Globus pallidus (tissue), 1 donor: ENCODE measurements at places on chromosomes 3 and 15.
A peak's percentile ranks its signal among the peaks of the same experiment; 100 is the strongest.

GRCh38 chr3:36032180-36033047, 347.9 kb upstream of the STAC start:
- DNase-seq: no peak

- DNase-seq: no peak
Measured at GRCh38 chr3:172513488-172513887, 9.7 kb downstream of the TNFSF10 start.

DNA sequence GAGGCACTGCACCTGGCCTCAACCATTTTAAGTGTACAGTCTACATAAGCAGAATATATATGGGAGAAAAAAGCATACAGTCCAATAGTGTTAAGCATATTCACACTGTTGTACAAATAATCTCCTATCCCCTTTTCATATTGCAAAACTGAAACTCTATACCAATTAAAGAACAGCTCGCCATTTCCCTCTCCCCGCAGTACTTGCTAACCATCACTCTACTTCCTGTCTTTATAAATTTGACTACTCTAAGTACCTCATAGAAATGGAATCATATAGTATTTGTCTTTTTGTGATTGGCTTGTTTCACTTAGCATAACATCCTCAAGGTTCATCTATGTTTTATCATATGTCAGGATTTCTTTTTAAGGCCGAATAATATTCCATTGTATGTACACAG, 21.6 kb upstream of the TASOR start:
- no peak for DNase-seq

GRCh38 chr15:101264911-101265641, 12.2 kb downstream of the SELENOS start:
- no peak for DNase-seq

- peak; percentile 81 for DNase-seq
Measured at GRCh38 chr3:167406876-167407492, 26.9 kb upstream of the ZBBX start.

DNA sequence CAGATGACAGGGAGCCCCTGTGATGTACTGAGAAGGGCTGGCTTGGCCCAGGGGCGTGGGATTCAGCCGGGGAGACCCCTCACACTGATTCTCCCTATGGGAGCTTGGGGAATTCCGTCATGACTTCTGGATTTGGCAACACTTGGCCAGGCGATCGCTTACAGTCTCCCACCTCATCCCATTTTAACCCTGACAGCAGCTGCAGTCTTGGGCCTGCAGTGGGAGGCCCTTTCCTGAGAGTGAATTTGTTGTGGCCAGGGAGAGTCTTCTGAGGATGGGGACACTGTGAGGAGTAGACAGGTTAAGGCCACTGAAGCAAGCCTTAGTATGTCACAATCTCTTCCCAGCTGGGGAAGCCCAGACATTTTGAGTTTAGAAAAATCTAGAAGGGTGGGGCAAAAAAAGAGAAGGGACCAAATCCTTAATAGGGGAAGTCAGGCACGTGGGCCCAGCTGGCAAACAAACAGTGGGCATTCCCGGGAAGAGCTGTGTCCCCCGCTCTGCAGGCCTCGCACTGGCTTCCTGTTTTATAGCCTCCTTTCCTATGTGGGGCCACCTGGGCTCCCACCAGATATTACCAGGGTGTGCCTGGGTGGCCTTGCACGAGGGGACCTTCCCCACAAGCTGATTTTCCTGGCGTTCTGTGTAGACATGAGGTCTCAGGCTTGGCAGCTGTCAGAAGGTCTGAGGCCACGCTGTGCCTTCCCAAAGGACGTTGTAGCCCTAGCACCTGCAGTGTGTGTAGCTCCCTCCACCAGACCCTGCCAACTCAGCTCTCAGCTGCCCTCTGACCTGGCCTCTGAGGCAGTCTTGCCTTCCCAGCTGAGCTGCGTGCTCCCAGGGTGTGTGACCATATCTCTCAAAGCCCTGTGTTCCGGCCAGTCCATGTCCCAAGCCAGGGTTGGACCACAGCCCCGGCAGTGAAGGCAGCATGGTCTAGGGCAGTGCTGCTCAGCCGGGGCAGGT, 64.5 kb downstream of the FEM1B start:
- DNase-seq: no peak

DNA sequence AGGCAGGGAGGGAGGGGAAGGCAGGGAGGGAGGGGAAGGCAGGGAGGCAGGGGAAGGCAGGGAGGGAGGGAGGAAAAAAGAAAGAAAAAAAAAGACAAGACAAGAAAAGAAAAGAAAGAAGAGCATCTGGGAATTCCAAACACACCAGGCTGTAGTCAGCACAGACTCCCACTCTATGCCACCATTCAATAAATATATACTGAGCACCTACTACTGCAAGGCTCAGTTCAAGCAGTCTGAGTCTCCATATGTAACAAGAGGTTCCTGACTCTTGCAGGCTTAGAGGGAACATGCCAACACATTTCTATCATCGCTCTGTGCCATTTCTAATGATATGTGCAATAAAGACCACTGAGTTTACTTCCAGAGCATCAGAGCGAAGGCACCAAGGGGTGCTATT, 47.7 kb downstream of the ANXA2 start:
- DNase-seq: no peak

GRCh38 chr15:90883976-90884718, at the start of gene FES:
Gene FES (plus strand): TSS chr15:90884504. CDS start chr15:90885046, 542 bp downstream.
- no peak for DNase-seq

- DNase-seq: no peak
Measured at GRCh38 chr3:108182339-108182738, 39.9 kb downstream of the IFT57 start.

DNA sequence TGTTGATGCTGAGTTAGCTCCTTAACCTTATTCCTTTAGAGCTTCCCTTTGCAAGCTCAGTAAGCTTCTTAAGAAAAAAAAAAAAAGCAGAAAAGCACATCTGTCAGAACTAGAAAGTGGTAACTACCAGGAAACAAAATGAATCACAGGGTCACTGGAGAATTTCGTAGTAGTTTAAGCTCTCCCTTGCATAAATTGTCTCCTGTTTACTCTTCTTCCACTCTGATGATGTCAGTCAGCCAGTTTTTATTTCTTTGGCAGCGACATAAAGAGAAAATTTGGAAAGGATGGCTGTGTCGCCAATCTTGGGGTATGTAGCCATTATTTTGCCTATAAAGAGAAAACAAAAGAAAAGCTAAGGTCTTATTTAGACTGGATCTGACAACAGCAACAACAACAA, 3.2 kb upstream of the GABRR3 start:
- no peak for DNase-seq

- DNase-seq: no peak
Measured at GRCh38 chr3:5278666-5279065, 91.2 kb downstream of the EDEM1 start.

DNA sequence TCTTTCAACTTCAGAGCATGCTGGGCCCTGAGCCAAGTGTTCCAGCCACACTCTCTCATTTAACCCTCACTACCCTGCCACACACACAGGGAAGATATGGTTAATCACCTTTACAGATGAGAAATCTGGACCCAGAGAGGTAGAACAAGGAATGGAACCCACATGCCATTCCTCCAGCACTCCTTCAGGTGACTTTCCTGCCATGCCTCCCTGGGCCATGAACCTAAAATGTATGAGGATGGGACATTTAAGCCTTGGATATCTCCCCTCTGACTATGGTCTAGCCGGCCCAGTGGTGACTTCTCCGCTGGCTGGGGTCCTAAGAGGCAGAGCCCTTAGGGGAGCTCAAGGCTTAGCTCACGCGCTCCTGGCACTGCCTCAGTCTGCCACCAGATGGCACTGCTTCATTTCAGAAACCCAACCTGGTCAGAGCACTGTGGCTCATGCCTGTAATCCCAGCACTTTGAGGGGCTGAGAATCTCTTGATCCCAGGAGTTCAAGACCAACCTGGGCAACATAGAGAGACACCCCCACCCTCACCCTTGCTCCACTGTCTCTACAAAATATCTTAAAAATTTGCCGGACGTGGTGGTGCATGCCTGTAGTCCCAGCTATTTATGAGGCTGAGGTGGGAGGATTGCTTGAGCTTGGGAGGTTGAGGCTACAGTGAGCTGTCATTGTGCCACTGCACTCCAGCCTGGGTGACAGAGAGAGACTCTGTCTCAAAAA, 2.2 kb upstream of the DCAF1 start:
- DNase-seq: peak; percentile 77

DNA sequence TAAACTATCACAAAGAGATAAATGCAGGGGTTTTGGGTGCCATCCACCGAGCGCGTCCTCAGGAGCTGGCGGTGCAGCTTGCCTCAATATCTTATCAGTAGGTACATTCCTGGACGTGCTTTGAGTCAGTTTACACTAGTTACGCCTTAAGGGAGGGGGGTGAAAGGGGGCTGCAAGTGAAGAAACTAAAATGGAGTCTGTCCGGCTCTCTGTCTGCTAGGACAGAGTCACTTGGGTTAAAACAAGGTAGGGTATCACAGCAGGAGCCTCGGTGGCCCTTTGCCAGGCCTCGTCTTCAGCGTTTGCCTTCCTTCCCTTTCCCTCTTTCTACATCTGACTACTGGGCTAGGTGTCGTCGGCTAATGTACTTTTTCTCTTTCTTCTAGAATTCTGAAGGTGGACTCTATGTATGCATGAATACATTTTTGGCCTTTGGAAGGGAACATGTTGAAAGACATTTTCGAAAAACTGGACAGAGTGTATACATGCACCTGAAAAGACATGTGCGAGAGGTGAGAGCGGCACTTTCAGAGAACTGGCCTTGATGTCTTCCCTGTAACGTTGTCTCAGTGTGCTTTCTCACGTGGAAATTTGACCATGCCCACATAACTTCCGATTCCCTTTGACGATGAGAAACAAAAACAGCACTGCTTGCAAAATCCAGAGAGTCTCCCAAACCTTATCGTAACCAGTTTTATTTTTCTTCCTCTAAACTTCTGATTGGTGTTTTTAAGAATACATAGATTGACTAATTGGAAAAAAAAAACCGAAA, 28.8 kb downstream of the USP13 start:
- no peak for DNase-seq
